ENCODE measurements at places on chromosomes 2 and 18. TPM values are rescaled to one million over a fixed set of nuclear protein-coding genes. Genes with fewer than 3 reads are reported as not detected.

The STAT4 gene
- total RNA-seq, result 3.4 TPM

The NXPH2 gene
- not detected for total RNA-seq

The CGREF1 gene
- total RNA-seq, result 7.3 TPM

The IL1RL2 gene
- total RNA-seq, result not detected

The KCTD18 gene
- 10.8 TPM for total RNA-seq

The G6PC2 gene
- not detected for total RNA-seq

The EGR4 gene
- 0.34 TPM for total RNA-seq

Measured in A549 treated with RU486 at 1 μM for 4 hours (cell line).